CMK (cell line): ENCODE measurements at places on chromosomes 6 and 20.

DNA sequence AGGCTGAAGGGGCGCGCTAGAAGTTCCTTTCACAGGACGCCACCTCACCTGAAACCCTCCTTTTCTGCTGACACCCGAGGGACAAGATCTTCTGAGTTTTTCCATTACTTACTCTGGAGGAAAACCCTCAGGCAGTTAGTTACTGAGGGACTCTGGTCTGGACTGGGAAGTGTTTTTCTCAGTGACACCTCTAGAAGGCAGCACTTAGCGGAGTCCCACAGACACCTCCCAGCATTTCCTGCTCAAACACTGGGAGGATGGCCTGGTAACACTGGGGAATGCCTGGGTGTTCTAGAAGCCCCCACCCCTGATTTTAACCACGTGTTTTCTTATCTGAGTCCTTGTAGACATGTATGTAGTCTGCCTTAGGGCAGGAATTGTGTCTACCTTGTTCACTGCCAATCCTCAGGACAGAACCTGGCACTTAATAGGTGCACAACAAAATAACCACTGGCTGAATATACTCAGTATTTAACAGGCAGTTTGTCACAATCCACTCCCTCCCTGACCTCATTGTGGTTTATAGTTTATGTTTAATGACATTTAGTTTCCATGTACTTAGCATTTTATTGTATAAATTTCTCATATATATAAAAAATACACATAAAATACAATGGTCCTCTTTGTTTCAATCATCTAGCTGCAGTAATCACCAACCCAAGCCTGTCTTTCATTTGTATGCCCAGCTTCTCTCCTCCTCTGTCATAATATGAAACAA, 4.8 kb downstream of the GSTA3 start:
- DNase-seq, result no peak

GRCh38 chr6:159557031-159557430, 136.0 kb downstream of the SOD2 start:
- DNase-seq, result no peak

DNA sequence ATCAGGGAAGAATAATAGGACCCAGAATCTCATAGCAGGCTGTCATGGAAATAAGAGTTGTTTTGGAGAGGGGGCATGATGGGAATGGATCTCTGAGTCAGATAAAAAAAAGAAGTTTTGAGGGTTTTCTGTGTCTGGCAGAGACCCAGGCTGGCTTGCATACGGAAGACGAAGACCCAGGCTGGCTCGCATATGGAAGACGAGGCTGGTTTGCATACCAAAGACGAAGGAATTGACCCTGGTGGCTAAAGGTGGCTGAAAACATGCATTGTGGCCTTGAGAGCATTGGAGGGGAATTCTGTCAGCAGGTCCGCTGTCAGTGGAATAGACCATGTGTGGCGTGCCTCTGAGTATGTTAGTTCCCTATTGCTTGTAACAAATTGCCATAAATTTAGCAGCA, 335.1 kb downstream of the BTBD3 start:
- DNase-seq, result no peak

DNA sequence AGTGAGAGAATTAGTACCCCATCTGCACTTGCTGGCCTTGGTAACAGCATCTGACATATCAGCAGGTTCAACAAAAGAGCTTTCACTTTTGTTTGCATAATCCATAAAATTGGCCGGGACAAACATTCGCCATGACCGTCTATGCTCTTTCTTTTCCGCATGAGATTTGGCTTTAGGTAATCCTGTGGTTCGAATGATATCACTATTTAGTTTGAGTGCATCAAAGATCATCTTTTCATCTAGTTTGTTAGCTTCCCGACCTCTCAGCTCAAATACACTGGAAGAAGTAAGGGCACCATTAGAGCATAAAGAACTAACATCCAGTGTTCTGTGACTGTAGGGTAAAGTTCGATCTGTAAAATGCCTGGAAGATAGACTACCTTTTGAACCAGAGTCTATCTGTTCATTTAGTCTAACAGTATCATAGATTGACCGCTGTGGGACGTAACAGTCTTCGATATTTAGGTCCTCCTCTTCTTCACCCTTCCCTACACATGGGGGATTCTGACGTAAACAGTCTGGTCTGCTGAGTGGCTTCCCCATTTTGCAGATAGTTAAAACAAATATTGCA, 101.6 kb downstream of the DST start:
- DNase-seq, result no peak

- no peak for DNase-seq
Observed at GRCh38 chr6:82711971-82712370, 348.4 kb downstream of the TPBG start.

DNA sequence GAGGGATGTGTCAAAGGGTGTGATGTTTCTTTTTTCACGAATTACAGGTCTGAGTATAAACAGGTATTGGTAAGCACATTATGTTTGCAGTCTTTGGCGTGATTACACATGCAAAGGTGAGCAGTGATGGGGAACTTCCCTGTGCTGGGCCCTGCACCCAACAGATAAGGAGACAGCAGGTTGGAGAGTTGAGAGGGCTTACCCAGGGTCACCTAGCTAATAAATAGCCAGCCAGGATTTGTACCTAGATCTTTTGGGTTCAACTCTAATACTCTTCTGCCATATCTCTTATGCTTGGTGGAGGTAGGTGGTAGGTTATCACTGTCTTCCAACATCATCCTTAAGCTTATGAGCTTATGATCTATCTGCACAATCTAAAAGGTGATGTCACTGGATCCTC, 46.5 kb downstream of the AFG1L start:
- no peak for DNase-seq

GRCh38 chr6:6332811-6333244, 12.4 kb upstream of the F13A1 start:
- DNase-seq, result no peak

- no peak for DNase-seq
Observed at GRCh38 chr6:31351033-31351380, 6.0 kb downstream of the HLA-B start.

GRCh38 chr6:129175066-129175465, 292.1 kb downstream of the LAMA2 start:
- DNase-seq, result no peak

- no peak for DNase-seq
Observed at GRCh38 chr20:41570557-41570956, 47.6 kb downstream of the CHD6 start.

DNA sequence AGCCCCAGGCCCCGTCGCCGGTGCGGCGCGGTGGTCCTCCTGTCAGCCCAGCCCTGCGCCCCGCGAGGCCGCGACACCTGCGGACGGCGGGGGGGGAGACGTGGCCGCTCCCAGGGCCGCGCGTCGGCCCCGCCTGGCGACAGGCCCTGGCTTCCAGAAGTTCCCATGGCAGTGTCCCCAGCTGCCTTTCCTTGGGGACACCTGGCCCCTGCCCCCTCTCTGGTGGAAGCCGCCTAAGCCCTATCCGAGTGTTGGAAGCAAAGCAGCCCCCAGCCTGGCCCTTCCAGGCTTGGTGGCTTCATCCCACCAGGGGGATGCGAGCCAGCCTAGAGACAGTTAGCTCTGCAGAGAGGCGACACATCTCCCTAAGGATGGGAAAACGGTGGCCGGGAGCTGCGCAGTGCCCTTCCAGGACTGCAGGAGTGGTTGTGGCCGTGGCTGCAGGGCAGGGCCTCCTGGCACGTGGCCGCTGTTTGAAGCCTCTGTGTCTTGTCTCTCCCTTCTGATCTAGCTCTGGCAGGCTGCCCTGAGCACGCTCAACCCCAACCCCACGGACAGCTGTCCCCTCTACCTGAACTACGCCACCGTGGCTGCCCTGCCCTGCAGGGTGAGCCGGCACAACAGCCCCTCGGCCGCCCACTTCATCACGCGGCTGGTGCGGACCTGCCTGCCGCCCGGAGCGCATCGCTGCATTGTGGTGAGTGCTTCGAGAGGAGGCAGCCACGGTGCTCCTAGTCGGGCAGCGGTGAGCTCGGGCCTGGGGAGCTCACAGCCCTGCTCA, 816 bp downstream of the NPEPL1 start:
- DNase-seq, result no peak

GRCh38 chr6:169931261-169931660, 179.8 kb downstream of the ERMARD start:
- no peak for DNase-seq

GRCh38 chr6:170440437-170440836, 112.7 kb downstream of the PSMB1 start:
- DNase-seq, result no peak
